ENCODE measurements at places on chromosomes 6 and 20. TPM values are rescaled to one million over a fixed set of nuclear protein-coding genes. Genes with fewer than 3 reads are reported as not detected.

DNA sequence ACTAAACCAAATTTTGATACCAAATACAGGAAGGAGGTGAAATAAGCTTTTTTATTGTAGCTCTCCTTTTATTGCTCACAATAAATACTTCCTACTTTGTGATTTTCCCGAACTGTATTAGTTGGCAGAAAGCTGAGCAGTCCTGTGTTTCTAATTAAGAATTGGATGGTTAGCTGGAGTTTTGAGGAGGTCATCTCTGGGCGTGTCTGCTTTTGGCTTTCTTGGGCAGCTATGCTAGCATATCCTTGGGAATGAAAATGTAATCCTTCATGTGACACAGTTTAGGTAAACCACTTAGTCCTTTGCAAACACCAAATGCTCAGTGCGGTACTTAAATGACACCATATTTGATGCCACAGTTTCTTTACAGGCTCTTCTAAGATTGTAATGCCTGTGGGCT is 67.5 kb downstream of the MTHFD1L start:
- DNase-seq, result no peak

DNA sequence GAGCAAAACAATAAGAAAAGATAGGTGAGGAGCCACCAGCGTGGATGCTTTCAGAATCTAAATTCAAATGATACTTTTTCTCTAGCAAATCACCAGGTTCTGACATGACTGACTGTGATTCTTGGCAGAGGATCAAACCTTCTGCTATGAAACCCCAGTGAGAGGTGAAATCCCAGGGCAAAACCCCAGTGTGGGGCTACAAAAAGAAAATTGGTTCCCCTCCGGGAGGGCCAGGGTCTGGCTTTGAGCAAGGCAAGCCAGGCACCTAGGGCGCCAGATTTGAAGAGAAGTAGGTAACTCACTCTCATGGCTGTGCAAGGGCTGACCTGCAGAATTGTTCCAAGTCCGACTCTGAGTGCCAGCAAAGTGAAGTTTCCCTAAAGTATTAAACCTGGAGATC is 20.2 kb upstream of the RALGAPA2 start:
- no peak for DNase-seq

- DNase-seq, result no peak
Observed at GRCh38 chr6:35328108-35328723, 14.1 kb upstream of the PPARD start.

DNA sequence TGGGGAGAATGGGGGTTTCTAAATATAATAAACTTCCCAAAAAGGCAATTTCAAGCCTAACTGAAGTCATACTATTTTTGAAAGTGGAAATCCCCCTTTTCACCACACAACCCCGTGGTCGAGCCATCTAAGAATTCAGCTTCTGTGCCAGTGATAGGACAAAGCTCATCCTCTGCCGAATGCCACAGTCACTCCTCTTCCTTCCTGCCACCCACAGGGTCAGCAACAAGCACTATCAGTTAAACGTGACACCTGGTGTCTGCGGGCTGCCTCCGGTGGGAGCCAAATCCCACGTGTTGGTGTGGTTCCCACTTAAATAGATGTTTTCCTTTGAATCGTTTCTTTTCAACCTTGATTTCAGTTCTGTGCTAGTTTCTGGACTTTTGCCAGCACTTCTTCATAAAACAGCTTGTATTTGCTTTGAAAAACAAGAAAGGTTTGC is 60.7 kb downstream of the TNFAIP3 start:
- no peak for DNase-seq

- DNase-seq, result no peak
Observed at GRCh38 chr20:52676283-52676995, 295.7 kb upstream of the TSHZ2 start.

DNA sequence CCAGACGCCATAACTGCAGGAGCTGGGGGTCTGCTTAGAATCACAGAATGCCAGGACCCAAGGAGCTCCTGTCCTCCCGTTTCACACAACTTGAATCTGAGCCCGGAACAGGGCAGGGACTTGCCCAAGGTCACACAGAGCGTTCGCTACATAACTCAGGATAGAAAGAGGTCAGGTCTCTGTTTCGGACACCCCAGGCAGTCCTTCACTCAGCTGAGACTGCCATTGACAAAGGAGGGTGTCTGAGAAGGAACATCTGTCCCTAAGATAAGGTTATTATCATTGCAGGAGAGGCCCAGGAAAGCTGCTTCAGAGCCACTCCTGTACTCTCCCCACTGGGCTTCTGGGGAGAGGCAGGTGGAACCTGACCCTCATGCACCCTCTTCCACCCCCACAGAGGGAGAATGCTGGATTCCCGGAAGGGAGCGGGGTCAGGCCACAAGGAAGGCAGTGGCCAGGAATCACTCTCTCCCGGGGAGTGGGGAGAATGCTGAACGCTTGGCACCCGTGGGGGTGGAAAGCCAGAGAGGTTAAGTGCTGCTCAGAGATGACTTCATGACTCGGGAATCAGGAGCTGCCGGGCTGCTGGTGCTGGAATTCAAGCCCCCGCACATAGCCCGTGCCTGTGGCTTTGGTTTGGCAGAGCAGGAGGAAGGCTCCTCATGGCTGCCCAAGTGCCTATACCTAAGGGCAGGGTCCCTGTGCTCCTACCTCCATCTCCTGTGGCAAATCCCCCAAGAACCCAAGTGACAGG is 10.7 kb downstream of the SDC4 start:
- peak; percentile 66 for DNase-seq

- no peak for DNase-seq
Observed at GRCh38 chr6:162485464-162485863, 242.1 kb downstream of the PRKN start.

DNA sequence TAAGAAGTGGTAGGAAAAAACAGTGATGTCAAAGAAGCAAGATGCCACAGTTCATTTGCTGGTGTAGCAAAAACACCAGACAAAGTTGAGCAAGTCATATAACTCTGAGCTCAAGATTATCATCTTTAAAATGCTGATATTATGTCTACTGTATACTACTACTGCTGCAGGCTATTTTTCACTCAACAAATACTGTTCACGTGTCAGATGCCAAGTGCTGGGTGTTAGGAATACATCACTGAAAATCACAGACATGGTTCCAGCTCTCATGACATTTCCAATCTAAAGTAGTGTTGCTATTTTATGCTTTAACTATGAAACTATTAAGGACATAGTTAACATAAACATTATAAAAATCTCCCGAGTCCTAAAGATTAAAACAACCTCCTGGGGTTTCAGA is 163.0 kb downstream of the NKAIN2 start:
- no peak for DNase-seq

DNA sequence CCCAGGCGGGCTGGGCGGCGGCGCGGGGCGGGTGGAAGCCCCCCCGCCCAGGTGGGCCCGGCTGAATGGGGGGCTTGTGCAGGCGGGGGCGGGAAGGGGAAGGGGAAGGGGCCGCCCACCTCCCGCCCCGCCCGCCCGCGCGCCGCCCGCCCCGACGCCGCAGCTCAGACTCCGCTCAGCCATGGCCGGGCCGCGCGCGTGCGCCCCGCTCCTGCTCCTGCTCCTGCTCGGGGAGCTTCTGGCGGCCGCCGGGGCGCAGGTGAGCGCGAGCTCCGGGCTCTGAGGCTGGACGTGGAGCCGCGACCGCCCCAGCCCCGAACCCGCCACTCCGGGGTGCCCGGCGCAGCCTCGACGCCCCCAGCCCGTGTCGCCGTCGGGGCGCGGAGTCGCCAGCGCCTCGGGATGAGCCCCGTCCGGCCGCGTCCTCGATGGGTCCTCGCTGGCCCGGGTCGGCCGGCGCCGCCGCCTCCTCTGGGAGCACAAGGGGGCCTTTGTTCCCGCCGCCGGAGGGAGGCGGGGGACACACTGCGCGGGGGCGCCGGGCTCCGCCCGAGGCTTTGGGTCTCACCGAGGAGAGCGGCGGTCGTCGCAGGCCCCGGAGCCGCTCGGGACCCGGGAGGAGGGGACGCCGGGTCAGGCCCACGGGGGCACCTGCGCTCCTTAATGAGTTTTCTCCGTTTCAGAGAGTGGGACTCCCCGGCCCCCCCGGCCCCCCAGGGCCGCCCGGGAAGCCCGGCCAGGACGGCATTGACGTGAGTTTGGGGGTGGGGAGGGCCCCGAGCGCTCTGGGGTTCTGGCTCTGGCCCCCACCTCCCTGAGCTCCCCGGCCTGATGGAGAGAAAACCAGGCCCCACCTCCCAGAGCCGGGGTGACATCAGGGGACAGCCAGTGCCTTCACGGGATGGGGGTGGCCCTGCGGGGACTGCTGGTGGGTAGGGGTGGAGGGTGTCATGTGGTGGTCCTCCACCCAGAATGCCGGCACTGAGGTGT is at the start of gene COL9A3:
Gene COL9A3 (plus strand): TSS at position 167 of the 990 bp plus-strand sequence. CDS start 15 bp downstream, at position 182.
- no peak for DNase-seq

DNA sequence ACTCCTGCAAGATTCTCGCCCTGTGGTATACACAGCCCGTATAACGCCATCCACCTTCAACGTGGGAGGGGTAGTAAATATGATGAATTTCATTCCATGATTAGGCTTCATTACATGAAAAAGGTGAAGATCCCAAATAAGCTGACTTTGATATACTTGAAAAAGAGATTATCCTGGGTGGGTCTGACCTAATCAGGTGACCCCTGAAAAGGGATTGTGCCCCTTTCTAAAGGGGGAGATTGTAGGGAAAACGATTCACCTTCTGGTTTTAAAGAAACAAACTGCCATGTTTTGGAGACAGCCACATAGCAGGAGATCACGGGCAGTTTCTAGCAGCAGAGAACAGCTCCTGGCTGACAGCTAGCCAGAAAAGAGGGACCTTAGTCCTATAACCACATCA is 155.1 kb upstream of the SMLR1 start:
- no peak for DNase-seq

DNA sequence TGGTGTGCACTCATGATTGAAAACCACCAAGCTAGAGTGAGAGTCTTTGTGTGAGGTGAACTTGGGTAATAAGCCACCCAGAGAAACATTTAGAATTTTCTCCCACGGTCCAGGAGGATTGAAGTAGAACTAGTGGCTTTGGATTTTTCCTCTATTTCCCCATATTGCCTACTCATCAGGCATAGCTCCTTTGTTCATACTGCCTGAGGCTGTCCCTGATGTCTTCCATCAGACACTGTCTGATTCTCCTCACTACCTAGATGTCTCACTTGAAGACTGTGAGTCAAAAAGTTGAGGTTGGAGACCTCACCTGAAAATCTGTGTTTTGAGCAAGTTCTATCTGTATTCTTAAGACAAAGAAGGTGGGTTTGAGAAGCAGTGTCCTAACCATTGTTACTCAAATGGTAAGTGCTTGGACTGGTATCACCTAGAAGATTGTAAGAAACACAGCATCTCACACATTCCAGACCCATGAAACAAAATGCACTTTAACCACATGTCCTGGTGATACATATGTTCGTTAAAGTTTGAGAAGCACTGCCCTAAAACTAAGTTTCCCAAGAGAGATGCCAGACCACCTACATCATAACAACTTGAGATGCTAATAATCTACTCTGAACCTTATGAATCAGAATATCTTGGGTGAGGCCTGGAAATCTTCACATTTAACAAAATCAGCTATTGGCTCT is 523.4 kb upstream of the BTBD3 start:
- no peak for DNase-seq

- DNase-seq, result no peak
Observed at GRCh38 chr6:130188207-130188899, 34.4 kb downstream of the SAMD3 start.

DNA sequence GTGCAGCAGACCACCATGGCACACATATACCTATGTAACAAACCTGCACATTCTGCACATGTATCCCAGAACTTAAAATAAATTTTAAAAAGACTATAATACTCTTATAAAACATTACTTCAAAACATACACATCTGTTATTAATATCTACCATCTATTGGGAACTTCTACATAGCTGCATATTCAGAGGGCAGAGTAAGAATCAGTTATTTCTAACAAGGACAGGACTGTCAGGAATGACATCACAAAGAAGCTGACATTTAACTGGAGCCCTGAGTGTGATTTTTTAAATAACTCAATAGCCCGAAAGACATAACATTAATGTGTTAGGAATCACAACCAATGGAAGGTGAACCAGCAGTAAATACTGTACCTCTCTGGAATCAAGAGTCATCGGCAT is 276.7 kb upstream of the ECI2 start:
- DNase-seq, result no peak

DNA sequence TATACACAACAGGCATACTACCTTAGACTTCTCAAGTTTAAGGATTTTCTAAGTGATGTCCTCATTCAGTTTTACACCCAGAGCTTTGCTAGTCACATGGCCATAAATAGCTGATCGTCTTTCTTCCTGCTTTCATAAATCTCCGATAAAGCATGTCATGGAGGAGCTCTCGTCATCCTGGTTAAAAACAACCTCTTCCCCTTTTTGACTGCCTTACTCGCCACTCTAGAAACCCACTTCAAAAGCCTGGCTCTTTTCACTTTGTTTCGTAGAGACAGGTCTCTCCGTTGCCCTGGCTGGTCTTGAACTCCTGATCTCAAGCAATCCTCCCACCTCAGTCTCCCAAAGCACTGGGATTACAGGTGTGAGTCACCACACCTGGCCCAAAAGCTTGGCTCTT is 67.0 kb upstream of the SMIM29 start:
- DNase-seq, result no peak

- DNase-seq, result no peak
Observed at GRCh38 chr6:5981126-5982026, 25.3 kb downstream of the NRN1 start.

- DNase-seq, result no peak
Observed at GRCh38 chr20:61185181-61185580, 66.9 kb upstream of the CDH4 start.

GRCh38 chr6:24524805-24525204 is 30.0 kb downstream of the ALDH5A1 start:
- DNase-seq, result peak; percentile 20

GRCh38 chr20:17887331-17888030 is 81.1 kb downstream of the SNX5 start:
- no peak for DNase-seq

- DNase-seq, result no peak
Observed at GRCh38 chr20:24918579-24919566, 30.2 kb upstream of the CST7 start.

- no peak for DNase-seq
Observed at GRCh38 chr6:28377879-28378278, 21.7 kb downstream of the ZSCAN12 start.

DNA sequence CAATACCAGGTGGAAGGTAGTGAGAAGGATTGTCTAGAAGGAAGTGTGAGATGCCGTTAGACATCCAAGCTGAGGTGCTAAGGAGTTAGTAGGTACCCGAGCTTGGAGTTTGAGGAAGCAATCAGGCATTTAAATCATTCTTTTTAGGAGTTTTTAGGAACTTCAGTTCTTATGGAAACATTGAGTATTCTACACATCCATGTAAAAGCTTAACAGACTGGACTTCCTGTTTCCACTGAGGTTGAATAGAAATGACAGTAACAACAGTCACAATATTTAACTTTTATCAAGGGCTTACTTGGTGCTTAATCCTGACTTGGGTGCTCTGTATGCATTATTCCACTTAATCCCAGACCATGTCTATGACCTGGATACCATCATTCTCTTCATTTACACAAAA is 136.4 kb downstream of the UST start:
- DNase-seq, result no peak

Gene SRMS
- polyA plus RNA-seq, result 0.19 TPM

Gene COL20A1
- polyA plus RNA-seq, result 1.2 TPM

Gene ID4
- polyA plus RNA-seq, result 133 TPM

Gene SRSF6
- polyA plus RNA-seq, result 319 TPM

Gene PDE10A
- 18.3 TPM for polyA plus RNA-seq

Measured in renal pelvis (tissue), 12 donors.